ENCODE measurements at places on chromosomes 2 and 18.

DNA sequence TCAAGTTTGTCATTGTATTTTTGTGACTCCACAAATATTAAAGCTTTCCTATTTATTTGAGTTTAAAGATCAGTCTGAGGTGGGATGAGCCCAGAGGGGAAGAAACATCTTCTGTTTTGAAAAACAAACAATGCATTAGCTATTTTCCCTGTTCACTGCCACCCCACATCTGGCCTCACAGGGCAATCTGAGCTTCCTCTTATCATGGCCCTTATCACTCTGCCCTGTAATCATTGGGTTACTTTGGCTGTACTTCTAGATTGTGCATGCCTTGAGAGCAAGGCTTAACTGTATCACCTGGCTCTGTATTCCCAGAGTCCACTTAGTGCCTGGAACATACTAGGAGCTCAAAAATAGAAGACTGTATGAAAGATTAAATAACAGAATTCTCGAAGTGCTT, 241.6 kb upstream of the NT5C1B start:
- DNase-seq, result no peak

GRCh38 chr2:30488012-30488659, 41.1 kb downstream of the LCLAT1 start:
- no peak for DNase-seq

DNA sequence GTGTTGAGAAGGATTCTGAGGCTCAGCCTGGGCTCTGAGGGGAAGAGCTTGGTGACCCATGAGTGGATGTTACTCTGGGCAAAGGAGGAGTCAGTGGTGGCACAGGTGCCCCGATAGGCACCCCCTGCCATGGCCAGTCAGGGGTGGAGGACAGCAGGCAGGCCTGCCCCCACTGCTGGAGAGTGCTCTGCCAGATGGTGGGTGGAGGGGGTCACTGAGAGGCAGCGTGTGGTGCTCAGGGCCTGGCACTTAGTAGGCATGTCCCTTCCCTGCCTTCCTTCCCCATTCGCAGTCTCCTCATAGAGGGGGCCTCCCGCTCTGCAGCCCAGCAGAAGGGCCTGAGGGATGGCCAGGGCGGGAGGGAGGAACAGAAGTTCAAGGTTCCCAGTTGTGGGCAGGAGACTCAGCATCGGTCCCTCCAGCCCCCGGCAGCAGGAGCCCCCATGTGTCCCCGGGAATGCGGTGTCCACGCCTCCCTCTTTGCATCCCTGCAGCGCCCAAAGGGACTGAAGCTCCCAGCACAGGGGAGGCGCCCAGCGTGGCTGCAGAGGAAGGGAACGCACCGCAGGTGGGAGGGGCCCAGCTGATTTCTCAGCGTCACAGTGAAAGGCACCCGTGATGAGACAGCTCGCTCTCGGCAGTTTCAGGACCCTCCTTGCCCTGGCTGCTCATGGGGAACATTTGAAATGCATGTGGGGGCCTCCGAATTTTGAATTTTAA, 5.7 kb upstream of the SNED1 start:
- no peak for DNase-seq

DNA sequence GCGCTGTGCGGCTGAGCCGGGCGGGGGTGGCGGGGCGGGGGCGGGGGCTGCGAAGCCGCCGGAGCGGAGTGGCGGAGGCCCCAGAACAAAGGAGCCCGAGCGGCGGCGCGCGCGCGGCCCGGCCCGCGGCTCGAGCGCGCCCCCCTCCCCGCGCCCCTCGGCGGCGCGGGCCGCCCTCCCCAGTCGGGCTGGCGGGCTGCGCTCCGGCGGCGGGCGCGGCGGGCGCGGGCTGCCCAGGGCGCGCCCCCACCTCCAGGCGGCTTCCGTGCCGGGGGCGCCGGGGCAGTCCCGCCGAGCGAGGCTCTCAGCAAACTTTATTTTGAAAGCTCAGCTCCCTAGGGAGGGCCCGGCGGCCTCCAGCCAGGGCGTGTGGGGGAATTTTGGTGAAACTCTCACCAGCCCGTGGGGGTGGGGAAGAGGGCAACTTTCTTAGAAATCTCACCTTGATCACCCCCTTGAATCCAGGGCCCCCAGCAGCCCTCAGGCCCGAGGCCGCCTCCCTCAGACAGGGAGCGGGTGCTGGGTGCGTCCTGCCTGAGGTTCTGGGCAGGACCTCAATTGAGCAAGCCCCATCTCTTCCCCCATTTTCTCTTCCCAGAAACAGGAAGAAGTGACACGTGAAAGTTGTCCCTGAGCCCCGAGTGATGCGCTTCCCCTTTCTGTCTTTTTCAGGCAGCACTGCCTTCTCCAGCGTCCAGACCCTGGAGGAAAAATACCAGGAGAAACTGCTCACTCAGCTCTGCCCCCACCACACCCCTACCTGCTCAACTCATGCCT, 786 bp downstream of the TET3 start:
- DNase-seq, result no peak

DNA sequence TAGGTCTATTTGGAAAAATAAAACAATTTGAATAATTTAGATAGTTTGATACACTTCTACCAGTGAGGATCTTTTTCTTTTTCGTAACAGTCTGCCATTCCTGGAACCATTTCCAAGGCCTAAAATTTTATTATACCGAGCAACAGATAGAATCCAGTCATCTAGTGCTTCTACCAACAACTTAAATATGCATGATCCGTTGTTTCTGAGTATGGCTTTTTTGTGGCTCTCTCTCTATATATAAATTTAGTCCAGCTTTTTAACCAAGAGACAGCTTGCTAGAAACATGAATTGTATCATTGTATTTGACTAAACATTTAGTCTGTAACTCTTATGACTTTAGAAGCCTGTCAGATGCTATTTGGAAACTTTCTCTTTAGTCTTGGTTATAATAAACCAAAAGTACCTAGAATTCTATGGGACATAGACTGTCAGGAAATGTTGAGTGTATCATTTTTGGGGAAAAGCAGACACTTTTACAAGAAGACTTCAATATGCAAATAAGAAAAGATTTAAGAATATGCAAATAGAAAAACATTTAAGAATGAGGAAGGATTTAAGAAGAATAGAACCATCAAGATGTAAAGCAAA, 161.4 kb downstream of the ZEB2 start:
- DNase-seq, result no peak

- DNase-seq, result no peak
Measured at GRCh38 chr2:57450170-57450569, 596.4 kb upstream of the VRK2 start.

GRCh38 chr18:48696218-48696617, 157.4 kb downstream of the CTIF start:
- no peak for DNase-seq

- no peak for DNase-seq
Measured at GRCh38 chr18:76264876-76265250, 230.2 kb downstream of the ZNF516 start.

DNA sequence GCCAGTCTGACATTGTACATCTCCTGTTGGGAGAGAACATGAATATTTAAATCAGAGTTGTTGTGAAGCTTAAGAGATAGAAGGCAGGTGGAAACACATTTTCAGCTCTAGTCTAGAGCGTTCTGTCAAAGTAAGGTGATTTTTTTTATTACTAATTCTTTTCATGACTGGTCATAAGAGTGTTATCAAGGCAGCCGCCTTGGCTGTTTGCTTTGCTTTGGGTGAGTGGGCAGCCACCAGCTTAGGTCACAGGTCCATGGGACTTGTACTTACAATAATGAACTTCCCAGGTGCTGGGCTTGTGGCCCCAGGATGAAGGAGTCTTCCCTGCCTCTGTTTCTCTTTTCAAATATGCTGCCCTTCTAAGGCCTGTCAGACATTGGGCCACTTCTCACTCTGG, 256.3 kb downstream of the SRBD1 start:
- DNase-seq, result no peak

- peak; percentile 77 for DNase-seq
Measured at GRCh38 chr2:222709191-222709891, 37.9 kb downstream of the MOGAT1 start.

DNA sequence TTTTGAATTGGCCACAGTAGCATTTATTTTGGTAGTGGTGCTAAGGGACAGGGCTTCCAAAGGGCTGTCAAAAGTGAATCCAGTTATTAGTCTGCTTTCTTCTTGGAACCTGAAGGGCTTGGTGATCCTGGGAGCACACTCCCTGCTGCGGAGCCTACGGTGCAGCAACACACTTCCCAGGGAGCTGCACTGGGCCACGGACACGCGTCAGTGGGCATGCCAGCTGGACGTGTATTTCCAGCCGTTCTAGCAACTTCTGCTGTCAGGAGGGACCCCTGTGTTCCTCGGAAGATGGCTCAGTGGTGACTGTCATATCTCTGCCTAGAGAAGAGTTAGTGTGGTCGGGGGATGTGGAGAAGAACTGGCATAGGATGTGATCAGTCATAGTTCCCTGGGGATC, 204.6 kb downstream of the SOCS6 start:
- no peak for DNase-seq

DNA sequence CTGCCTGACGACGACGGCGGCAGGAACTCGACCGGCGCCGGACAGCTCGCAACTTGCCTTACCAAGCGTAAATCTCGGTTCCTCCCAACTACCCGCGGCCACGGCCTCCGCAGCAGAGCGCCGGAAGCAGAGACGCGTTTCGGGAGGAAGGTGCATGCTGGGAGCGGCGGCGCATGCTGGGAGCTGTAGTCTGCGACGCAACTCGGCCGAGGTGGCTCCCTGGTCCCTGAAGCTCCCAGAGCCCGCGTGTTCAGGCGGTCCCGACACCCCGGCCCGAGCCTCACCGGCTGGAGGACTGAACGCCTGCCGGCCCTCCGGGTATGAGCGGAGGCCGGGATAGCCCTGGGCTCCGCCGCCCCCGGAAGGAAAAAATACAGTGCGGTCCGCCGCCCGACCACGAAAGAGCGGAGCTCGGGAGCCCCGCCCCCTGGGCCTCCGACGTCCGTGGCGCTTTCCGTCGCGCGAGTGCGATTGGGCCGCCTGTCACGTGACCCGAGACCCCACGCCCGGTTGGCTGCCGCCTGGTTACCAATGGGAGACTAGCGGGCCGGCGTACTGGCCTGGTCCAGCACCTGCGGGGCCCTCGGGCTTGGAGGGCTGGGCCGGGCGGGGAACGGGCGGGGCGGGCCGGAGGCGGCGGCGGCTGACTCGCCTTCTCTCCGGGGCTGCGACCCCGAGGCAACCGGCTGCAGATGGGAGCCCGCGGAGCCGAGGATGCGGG, at the start of gene CAPN10:
Gene CAPN10, plus strand, starts transcription at position 537 of the 721 bp plus-strand sequence. Its CDS starts 178 bp downstream, at position 715.
- DNase-seq, result peak; percentile 99

- no peak for DNase-seq
Measured at GRCh38 chr18:36308711-36309435, 11.4 kb downstream of the FHOD3 start.

- no peak for DNase-seq
Measured at GRCh38 chr2:216696751-216697560, 1.6 kb upstream of the IGFBP5 start.

DNA sequence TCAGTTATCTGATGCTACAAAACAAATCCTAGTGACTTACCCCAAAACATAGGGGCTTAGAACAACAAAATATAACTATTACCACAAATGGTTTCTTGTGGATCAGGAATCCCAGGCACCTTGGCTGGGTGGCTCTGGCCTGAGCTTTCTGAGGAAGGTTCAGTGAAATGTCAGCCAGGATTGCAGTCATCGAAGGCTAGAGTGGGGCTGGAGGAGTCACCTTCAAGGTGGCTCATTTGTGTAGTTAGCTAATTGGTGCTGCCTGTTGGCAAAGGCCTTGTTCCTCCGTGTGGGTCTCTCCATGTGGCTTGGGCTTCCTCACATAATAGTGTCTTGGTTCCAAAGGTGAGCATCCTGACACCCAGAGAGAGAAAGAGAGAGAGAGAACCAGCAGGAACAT, 57.4 kb downstream of the COPS8 start:
- DNase-seq, result no peak
